Right renal cortex interstitium (tissue), 3 donors: ENCODE measurements at places on chromosomes 3 and 15.

- no peak for DNase-seq
These were observed 7.1 kb downstream of the NPTN start for GRCh38 chr15:73626072-73626471.

- DNase-seq: peak; percentile 42
These were observed 3.8 kb downstream of the FAM43A start for GRCh38 chr3:194689493-194689944.

- no peak for DNase-seq
These were observed 77.5 kb downstream of the IGF1R start for GRCh38 chr15:98725874-98726273.

DNA sequence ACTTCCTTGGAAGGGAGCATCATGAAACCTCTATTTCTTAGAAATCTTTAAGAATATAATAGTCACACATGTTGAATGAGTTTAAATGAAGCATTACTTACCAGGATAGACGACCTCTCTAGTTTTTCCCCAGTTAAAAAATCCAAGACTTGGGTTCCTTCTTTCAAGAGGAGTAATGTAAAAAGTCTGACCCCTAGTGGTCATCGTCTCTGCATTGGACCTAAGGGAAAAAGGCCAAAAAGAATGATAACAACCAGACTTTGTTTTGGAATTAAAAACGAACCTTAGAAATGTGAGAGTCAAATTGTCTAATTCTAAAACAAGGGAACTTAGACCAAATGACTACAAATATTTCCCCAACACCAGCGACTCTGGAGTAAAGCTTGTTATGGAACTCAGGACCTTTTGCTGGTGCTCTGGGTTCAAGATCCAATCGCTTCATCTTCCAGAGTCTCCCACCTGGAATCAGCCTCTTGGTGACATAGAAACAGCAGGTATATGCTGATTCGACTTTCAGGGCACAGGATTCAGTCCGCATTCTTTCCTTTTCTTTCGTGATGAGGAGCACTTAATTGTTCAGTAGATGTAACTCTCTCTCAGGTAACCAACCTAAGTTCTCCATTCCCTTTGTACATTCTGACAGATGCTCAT lies 214.8 kb upstream of the TPRG1 start:
- DNase-seq: peak; percentile 40

DNA sequence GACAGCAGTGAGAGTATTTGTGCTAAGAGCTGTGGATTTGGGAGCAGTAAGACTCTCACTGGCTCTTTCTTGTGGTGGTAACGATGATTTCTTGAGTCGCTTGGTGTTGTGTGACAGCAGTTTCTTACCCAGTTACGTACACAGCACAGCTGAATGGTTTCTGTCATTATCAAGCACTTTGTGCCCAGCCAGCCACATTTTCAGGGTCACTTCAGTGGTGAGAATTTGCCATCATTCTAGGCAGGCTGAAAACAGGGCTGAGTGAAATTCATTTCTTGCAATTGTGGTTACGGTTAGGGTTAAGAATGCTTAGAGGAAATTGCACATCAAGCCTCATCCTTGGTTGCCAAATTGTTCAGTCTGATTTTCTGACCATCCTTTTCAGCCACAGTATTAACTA lies 130.1 kb downstream of the RYR3 start:
- no peak for DNase-seq

DNA sequence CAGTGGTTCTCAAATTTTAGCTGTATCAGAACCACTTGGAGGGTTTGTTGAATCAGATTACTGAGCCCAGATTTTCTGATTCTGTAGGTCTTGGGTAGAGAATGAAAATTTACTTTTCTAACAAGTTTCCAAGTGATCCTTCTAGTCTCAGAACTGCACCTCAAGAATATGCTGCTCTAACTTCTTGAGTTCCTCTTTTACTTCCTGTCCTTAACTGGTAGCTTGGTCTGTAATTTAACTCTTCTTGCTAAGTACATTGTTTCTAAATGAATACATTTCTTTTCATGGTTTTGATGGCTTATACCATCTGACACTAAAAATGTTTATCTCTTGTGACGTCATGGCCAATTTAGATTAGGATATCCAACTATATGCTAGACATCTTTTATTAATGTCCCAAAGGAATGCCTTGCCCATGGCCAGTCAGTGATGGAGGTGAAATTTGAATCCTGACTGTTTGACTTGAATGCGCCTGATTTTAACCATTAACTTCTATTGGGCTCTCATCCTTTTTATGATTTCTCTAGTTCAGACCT lies 262.6 kb upstream of the NAALADL2 start:
- DNase-seq: no peak

- no peak for DNase-seq
These were observed 23.1 kb downstream of the TP53BP1 start for GRCh38 chr15:43469867-43470266.

DNA sequence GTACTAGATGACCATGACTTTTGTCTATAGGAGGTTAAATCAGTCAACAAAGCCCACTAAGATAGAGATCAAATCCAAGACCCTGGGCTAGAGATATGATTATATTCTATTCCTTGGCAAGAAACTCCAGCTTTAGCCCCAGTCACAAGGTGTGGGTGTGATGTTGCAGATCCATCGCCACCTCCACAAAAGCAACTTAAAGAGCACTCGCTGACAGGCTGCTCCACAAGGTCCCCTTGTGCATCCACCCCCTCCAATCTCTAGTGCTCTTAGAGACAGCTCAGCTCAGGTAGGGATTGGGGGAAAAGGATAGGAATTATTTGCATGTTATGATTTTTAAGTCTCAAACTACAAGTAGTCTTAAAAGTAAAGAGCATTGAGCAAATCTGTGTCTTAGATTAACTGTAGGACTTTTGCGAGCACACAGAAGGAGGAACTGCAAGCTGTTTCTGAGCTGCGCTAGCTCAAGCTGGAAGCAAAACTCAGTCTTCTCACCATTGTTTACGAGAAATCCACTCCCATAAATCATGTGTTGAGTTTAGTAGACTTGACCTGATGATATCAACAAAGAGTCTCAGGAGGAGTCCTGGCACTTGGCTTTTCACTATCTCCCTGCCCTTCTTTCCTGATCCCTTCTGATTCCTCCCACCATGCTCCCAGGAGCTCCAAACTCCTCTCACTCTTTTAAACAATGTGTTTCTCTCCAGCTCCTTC lies 177.6 kb downstream of the STAC start:
- DNase-seq: no peak

DNA sequence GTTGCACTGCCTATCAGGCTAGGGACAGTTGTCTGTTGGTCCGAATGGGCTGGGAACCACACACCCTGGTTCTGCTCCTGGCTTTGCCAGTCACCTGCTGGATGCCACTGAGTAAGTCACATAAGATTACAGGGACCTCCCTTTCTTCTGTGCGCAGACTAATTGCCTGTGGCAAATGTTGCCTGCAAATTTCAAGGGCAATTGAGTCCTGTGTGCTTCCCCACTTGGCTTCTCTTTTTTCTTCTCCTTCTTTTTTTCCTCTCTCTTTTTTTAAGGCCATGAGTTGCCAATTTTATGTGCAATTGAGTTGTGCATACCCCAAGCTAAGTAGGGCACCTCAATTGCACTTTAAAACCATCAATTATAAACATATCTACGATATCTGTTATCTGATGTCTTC lies 963.4 kb downstream of the MCTP2 start:
- DNase-seq: no peak

DNA sequence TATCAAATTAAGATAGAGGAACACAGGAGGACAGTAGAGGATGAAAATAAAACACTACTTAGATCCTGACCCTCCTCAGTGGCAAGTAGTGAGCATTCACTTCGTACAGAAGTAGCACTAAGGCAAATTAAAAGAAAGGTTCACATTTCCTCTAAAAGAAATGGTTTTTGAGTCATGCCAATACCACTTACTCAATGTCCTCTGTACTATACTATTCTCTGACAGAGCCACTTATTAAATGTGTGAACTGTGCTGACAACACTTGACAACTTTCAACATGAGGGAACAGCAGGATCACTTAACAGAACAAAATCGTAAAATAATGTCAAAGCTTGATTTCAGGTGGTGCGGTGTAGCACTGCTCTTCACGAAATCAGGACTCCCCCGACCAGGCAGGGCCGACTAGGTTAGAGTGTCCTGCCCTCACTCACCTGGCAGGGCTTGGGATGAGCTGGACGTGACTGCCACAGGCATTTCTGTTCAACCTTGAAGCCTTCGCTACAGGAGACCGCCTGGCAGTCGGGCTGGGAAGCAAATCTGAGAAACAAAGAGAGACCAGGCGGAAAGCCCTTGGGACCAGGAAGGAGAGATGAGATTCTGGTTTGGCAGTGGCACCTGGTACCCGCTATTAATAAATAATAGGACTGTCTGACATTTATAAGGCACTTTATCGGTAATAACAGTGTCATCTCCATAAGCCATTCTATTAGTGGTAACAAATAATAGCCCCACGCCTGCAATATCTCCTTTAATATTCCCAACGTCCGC lies 611 bp upstream of the SLC27A2 start:
- DNase-seq: no peak

DNA sequence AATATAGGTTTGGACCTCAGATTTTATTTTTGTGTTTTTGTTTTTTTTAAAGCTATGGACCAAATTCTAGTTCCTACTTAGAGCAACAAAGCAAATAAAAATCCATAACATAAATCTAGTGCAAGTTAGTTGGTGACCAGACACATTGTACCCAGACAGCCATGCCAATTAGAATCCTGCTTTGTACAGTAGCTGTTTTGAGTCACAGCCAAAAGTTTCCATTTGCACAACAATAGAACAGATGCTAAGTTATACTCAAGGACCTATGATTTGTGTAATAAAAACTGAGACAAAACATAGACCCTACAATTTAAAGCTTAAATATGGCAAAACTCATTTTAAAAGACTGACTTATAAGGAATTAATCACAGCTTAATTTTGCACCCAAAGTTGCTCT lies 513.1 kb upstream of the CBLB start:
- DNase-seq: no peak

GRCh38 chr3:177561769-177562392 lies 364.6 kb upstream of the TBL1XR1 start:
- DNase-seq: no peak

DNA sequence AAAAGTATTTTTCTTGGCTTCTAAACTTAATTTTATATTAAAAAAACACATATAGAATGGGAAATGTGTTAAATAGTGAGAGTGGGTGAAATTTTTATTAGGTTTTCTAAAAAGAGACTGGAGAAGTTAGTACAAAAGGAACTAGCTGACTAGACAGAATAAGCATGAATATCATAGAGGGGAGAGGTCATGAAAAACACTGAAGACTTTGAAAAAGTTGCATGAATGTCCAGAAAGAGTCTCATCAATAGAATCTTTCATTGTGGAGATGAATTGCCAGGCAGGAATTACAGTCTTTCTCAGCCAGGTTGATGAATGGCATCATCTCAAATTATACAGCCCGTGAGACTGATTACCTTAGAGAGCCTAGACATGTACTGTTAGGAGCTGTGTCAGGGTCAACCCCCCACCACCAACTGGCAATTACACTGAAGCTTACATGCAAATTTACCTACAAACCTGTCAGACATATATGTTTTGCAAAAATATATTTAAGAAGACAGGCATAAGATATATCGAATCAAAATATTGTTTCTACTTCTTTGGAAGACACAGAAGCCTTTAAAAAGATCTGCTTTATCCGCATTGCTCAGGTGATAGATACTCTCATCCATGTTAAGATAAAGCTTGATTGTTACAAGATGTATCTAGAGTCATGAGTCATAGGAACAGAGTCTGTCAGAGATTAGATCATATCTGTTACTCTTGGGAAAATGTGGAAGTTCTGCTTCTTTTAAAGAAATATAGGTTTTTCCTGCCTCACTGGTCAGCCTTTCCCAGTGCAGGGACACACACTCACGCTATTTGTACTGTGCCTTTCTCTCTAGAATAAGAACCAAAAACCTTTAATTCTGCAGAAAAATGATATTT lies 34.8 kb upstream of the PFN2 start:
- DNase-seq: no peak

DNA sequence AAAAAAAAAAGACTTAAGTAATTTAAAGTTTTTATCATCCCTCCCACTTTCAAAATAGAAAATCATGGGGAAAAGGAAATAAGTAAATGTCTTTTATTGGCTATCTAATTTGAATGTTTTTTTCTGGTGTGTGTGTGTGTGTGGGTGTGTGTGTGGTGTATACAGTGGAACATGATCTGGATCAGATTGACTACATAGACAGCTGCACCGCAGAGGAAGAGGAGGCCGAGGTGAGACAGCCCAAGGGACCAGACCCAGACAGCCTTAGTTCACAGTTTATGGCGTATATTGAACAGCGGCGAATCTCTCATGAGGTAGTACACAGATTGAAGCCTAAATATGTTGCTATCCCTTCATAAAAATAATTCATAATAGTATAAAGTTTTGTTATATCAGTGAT lies 44.5 kb downstream of the LRCH3 start:
- no peak for DNase-seq

- DNase-seq: no peak
These were observed 113.2 kb downstream of the DNAJB8 start for GRCh38 chr3:128353361-128353965.

- no peak for DNase-seq
These were observed 29.1 kb upstream of the GOLIM4 start for GRCh38 chr3:168124791-168125190.

DNA sequence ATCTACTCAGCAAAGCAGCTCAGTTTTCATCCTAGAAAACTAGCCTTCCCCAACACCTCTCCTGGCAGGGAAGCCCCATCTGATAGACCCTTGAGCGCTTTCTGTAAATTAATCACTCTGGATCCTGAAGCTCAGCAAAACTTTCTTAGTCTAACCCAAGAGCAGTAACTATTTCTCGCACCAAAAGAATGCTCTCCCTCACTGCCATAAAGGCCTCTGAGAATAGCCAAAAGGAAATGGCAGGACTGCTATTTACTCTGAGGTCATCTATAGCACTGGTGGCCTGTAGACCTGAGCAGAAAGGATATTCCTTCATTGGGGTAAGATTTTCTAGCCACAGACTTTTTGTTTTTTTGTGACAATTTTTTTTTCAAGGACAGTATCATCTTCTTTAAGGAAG lies 345.8 kb upstream of the ADAMTS9 start:
- no peak for DNase-seq

GRCh38 chr15:95829062-95829461 lies 501.4 kb upstream of the NR2F2 start:
- no peak for DNase-seq

DNA sequence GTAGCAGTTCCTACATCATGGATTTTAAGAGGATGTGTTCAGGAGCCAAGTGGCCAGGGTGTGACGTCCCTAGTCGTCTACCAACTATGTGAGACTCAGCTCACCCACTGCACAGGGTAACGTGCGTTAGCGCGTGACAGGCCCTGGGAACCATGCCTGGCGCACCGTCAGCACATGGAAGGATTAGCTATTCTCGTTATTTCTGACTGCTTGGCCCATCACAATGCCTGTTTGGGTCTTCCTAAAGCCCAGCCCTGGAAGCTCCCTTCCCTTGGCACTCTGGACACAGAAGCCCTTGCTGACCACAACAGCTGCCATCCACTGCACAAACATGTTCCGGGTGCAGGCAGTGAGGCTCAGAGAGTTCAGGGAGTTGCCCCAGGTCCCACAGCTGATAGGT lies 91.0 kb upstream of the RPL32 start:
- no peak for DNase-seq

DNA sequence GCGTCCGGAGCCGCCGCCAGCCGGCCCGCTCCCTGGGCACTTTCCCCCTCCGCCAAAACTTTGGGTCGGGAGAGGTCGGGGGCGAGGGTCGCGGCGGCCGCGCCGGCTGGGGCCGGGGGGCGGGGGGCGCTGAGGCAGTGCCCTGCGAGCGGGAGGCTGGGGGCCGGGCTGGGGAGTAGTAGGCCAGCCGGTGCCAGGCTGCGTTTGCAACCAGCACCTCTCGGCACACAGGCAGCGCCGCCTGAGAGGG lies 452 bp downstream of the BBX start:
- DNase-seq: no peak
